ENCODE measurements at places on chromosomes 13 and 19. TPM values are rescaled to one million over a fixed set of nuclear protein-coding genes. Genes with fewer than 3 reads are reported as not detected.

PINLYP gene
- 9.9 TPM for total RNA-seq

CBLC gene
- not detected for total RNA-seq

ZNF730 gene
- 0.61 TPM for total RNA-seq

KLK12 gene
- total RNA-seq = not detected

TNFAIP8L1 gene
- 17.5 TPM for total RNA-seq

AP2S1 gene
- total RNA-seq = 114 TPM

FXYD1 gene
- total RNA-seq = 0.70 TPM

VSTM2B gene
- not detected for total RNA-seq

RASIP1 gene
- total RNA-seq = 0.27 TPM

Measured in T-helper 2 cell treated with Interferon-gamma antibody and Interleukin-4, amounts not matched to agents 100 ng/mL and 5 ng/mL, for 36 hours (primary cell).